CD4-positive, alpha-beta T cell treated with Interleukin-6 for 4 hours (primary cell): ENCODE measurements at places on chromosomes 5 and 9.

- no peak for DNase-seq
Observed at GRCh38 chr9:130451509-130452388, 7.0 kb downstream of the ASS1 start.

DNA sequence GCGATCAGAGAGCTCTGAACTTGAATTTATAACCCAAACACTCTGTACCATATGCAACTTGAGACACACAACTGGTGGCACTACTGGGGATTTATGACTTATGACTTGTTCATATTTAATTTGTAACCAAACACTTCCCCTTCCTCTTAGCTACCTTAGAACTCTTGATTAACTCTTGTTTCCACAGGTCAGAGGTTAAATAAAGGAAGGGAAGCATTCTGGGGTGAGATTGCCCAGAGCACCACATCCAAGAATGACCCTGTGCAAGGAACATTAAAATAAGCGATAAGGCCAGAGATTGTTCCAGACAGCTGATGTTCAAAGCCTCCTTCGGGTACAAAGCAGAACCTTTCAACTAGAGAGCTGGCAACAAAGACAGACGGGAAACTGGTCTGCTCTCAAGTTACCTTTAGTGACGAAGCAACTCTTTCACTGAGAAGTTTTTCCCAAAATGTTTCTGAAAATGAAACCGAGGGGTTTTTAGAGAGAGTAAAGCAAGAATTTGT, 242.6 kb downstream of the DENND1A start:
- no peak for DNase-seq

DNA sequence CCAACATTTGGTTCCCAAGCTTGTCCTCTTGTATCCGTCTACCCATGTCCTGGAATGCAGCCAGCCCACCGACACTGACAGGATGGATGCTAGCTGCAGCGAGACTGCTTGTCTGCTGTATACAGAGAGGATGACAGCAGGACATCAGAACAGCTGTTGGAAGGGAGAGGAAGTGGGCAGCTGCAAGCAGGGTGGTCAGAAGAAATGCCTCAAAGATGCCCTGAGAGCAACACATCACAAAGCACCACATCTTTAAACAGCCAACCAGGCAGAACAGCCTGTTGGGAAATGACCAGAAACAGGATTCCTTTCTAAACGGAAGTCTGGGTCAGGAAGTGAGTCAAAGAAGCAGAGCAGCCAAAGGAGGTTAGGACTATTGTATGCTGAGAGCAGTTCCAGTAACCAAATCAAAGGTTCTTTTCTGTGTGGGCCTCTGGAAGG, 219.1 kb downstream of the NDUFS4 start:
- no peak for DNase-seq

DNA sequence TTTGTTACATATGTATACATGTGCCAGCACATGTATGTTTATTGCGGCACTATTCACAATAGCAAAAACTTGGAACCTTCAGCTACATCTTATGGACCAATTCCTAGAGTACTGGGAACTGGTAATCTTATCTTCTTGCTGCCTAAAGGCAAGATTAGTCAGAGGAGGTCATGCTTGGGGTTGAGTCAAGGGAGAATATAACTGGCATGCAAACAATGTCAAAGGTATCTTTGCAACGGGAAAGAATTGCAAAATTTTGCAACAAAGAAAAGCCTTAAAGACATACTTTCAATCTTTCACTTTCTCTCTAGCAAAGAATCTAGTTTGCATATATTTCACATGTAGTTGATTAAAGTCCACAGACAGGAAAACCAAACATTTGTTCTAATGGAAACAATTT, 145.2 kb downstream of the EDIL3 start:
- no peak for DNase-seq

- no peak for DNase-seq
Observed at GRCh38 chr5:36613241-36613640, 6.8 kb downstream of the SLC1A3 start.

DNA sequence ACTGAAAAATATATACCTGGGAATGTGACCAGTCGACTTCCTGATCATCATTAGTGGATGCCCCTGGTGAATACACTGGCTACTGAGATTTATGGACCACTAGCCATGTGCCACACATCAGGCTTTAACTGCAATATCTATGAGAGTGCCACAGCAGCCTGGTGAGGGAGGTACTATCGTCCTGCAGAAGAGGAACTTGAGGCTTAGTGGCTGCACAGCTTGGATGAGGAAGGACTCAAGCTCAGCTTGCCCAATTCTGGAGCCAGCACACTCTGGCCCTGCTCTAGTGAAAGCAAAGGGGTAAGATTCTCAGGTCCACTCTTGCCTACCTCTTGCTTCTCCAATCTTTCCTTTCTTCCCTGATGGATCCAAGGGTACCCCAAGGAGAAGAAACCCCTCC, 129.3 kb downstream of the ENTREP1 start:
- DNase-seq, result no peak

DNA sequence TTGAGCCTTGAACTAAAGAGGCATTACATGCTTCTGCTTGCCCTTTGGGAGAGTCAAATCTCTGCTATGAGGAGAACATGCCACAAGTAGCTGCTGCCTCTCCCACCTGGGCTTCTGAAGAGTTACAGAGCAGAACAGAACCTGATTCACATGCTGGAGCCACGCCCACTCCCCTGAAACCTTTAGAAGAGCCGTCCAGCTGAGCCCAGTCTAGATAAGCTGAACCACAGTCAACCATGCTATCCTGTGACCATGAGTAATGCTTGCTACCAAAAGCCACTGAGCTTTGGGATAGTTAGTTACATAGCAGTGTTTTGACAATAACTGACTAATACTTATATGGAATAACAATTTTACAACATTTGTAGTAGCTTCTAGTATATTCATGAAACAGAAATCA, 111.0 kb upstream of the VCAN start:
- no peak for DNase-seq

DNA sequence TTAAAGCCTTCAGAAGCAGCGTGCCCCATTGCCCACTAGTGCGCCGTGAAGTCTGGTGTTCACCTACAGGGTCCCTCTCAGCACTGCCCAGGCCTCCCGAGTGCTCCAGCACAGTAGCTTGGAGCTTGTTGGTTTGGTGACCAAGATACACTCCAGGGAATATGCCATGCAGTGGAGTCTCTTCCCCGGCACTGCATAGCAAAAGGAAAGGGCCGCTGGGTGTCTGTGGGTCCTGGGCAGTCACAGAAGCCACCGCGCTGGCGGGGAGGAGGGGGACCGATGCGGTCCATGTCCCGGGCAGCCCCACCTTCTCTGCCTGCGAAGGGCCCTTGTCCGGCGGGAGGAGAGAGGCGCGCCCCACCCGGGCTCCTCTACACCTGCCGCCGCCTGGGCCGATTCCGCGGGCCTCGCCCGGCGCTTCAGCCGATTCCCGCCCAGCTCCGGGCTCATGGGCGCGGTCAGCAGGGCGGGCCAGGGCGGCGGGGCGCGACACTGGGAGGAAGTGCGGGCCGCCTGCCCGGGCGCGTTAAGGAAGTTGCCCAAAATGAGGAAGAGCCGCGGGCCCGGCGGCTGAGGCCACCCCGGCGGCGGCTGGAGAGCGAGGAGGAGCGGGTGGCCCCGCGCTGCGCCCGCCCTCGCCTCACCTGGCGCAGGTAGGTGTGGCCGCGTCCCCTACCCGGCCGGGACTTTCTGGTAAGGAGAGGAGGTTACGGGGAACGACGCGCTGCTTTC, at the start of gene SYK:
Gene SYK, plus strand, starts transcription at position 579 of the 732 bp plus-strand sequence. CDS start 42,080 bp downstream, outside the sequence.
- no peak for DNase-seq

DNA sequence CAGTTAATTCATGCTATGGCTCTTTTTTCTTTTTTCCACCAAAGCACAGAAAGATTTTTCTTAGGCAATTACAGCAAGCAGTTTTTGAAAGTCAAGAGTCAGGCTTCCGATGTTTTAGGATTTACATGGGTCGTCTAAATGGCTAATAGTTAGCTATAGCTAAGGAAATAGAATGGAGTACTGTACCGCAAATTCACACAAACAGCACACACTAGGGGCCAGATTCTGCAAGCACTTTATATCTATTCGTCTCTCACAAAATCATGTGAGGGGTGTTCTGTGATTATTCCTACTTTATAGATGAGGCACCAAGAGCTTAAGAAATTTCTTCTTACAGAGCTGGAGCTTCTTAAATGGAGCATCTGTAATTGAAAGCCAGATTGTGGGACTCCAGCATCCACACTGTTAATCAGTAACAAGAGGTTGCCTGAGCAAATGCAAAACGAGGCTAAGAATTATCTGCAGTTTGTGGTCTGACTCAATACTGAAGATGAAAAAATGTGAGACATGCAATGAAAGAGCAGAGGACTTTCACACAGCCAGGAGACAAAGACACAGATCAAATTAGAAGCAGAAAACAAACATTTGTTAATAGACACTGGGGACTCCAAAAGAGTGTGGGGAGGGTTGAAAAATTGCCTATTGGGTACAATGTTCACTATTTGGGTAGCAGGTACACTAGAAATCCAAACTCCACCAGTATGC, 62.7 kb upstream of the CTXN3 start:
- no peak for DNase-seq

GRCh38 chr5:33319841-33320240, 120.9 kb upstream of the TARS1 start:
- DNase-seq, result no peak

GRCh38 chr5:154077696-154078095, 38.9 kb downstream of the MFAP3 start:
- no peak for DNase-seq

DNA sequence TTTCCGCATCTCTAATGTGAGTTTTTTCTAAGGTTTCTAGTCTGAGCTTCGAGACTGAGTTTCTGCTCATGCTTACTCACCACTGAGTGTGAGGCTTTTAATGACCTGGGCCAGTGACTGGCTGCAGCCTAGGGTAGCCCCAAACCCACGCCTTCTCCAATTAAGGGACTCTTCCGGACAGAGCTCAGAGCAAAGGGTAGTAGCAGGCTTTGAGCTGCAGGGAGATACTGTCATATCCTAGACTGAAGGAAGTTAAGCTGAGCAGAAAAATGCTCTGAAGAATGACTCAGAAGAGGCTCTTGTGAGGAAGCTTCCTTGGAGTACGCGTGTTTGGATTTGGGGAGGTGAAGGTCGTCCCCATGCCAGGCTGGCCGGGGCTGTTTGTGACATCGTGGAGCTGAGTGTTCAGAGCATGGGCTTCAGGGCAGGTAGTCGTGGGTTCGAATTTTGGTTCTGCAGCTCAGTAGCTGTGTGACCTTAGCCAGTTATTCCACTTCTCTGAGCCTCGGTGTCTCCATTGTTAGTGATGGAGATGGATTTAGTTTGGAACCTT, 3.5 kb downstream of the USP20 start:
- peak; percentile 46 for DNase-seq

GRCh38 chr9:93077811-93078210, 18.2 kb upstream of the CARD19 start:
- DNase-seq, result no peak

- DNase-seq, result no peak
Observed at GRCh38 chr9:125284855-125285254, 23.2 kb downstream of the GAPVD1 start.

DNA sequence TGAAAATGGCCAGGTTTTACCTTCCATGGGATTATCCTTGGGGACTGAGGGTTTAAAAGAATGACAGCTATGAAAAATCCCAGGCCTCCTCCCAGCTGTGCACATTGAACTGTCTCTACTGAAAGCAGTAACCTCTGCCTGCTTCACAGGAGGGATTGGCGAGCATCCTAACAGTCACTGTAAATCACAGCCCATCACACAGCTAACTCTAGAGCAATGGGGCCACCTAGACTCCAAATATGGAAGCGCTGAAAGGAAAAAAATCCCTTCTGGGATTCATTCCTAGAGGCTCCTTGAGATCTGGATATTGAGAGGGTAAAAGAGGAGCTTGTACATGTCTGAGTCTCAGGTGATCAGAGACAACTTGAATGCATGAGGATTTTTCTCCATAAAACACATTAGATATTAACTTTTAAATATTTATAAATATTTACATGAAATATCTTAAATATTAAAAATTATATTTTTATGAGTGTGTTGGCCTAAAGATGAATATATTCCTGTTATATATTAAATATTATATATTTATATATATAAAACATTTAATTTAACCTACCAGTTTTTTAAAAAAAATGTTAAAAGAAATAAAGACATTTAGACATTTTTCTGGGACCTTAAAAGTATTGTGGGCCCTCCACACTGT, 133.8 kb upstream of the SLC24A2 start:
- no peak for DNase-seq

DNA sequence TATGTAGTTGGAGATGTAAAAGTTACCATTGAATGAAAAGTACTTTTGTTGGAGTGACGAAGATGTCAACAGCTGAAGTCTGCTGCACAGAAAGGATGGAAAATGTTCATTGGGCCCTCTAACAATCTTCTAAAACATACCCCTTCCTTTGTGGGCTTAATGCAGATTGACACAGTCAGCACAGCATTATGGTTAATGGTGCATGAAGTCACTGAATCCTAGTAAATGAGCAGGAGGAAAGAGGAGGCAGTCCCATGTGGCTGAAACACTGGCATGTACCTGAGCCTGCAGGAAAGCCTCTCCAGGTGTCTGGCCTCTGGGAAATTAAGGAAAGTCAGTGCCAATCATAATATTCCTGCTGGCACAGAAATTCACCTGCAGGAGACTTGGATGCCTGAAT, 153.8 kb downstream of the ARL15 start:
- no peak for DNase-seq

DNA sequence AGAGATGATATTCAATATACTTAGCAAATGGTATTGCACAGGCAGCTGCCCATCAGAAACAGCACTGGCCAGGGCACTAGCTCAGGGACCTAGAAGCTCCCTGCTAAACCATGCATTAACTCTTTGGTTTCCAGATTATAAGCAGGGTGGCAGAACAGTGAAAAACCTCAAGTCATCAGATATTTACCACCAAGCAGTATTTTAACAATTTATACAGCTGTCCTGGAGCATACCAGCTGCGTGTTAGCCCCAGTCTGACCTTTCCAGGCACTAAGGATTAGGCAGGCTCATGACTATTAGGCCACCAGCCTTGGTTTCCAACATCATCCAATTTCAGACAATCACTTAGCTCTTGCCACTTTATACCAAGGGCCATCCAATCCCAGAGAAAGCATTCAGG, 326.5 kb downstream of the CAAP1 start:
- no peak for DNase-seq

DNA sequence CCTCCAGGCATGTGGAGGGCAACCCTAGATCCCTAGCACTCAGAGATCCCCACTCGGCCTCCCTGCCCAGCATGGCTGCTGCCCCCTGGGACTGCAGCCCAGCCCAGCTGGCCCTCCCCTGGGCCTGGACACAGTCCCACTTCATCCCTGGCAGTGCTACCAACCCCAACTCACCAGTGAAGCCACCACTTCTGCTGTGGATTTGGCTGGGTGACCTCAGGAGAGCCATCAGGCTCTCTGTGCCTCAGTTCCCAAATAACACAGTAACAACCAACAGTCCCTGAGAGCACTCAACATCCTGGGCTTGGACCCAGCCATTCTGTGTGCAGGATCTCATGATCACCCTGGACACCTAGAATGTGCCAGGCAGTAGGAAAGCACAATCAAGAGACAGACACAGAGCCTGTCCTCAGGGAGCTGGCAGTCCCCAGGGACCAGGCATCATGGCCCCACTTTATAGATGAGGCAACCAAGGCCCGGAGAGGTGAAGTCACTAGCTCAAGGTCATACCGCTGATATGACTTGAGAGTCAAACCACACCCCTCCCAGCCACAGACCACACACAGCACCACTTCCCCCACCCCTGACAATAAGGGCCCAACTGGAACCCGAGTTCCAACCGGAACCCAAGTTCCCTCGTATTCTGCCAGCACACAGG, 4.7 kb upstream of the PSMB7 start:
- no peak for DNase-seq

GRCh38 chr9:98149422-98149821, 30.4 kb upstream of the TRIM14 start:
- no peak for DNase-seq
